ENCODE measurements at places on chromosomes 6 and 20.

DNA sequence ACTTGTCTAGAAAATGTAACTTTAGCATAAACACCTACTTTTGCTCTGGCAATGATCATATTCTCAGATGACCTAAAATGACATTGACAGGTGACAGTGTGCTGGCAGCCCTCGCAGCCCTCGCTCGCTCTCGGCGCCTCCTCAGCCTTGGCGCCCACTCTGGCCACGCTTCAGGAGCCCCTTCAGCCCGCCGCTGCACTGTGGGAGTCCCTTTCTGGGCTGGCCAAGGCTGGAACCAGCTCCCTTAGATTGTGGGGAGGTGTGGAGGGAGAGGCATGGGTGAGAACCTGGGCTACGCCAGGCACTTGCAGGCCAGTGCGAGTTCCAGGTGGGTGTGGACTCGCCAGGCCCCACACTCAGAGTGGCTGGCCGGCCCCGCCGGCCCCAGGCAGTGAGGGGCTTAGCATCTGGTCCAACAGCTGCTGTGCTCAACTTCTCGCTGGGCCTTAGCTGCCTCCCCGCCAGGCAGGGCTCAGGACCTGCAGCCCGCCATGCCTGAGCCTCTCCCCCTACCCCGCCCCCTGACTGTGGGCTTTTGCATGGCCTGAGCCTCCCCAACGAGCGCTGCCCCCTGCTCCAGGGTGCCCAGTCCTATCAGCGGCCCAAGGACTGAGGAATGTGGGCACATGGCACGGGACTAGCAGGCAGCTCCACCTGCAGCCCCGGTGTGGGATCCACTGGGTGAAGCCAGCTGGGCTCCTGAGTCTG is 17.2 kb downstream of the GSTA1 start:
- no peak for DNase-seq

DNA sequence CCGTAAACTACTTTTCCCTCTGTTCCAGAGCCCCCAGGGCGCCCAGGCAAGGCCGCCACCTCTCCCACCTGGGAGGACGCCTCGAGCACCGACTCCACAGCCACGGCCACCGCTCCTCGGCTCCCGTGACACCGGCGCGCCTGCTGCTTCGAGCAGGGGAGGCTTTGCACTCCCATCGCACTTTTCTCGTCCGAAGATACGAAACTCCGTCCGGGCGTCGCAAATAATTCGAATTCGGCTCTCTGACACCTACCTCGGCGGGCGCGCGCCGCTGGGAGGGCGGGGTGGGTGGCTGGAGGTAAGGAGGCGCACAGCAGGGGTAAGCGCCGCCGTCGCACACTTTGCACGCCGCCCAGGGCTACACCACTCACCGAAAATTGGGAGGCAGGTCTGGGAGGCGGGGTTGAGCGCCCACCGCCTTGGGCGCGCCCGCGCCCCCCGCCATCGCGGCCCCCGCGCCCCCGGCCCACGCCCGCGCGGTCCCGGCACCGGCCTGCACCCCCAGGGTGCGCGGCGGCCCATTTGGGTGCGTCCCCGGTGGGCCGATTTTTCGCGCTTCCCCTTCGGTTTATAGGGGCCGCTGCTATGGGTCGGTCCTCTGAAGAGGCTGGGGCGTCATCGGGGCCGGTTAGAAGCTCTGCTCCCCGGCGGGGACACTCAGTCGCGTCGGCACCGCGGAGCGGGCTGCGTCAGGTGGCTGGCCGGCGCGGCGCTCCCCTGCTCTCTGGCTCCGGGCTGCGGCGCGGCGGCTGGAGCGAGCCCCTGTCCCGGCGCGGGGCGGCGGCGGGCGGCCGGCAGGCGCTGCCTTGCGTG is 36.2 kb downstream of the GNAS start:
- no peak for DNase-seq

GRCh38 chr20:23362392-23363256 is 642 bp downstream of the GZF1 start:
- DNase-seq, result no peak

GRCh38 chr6:159321267-159321666 is 152.1 kb downstream of the FNDC1 start:
- DNase-seq, result no peak

DNA sequence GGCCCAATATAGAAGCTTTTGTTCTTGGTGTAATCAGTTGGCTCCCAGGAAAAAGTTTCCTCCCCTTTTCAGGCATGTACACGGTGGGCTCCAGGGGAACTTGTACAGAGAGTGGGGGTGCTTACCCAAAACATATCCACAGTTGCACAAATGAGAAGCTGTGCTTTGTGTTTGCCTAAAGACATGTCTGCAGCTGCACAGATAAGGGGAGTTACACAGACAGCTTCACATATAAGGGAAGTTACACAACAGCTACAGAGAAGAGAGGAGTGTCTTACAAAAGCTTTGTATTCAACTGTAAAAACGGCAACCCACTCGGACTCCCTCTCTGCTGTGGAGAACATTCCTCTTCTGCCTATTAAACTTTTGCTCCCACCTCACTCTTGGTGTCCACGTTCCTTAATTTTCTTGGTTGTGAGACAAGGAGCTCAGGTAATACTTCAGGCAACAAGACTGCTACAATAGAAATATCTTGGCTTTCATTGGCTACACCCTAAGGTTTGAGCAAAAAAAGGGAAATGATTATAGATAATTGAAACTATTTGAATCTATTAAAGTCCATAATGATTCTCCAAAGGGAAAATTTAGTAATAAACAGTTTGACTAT is 7.4 kb upstream of the PNRC1 start:
- no peak for DNase-seq

- DNase-seq, result no peak
These were observed 41.5 kb upstream of the ZNF337 start for GRCh38 chr20:25738198-25738597.

- DNase-seq, result no peak
These were observed 347.1 kb upstream of the MANEA start for GRCh38 chr6:95230071-95230740.

GRCh38 chr20:33209789-33210188 is 7.4 kb upstream of the BPIFA3 start:
- DNase-seq, result peak; percentile 89

- no peak for DNase-seq
These were observed 91.8 kb upstream of the NHSL1 start for GRCh38 chr6:138590796-138591709.

DNA sequence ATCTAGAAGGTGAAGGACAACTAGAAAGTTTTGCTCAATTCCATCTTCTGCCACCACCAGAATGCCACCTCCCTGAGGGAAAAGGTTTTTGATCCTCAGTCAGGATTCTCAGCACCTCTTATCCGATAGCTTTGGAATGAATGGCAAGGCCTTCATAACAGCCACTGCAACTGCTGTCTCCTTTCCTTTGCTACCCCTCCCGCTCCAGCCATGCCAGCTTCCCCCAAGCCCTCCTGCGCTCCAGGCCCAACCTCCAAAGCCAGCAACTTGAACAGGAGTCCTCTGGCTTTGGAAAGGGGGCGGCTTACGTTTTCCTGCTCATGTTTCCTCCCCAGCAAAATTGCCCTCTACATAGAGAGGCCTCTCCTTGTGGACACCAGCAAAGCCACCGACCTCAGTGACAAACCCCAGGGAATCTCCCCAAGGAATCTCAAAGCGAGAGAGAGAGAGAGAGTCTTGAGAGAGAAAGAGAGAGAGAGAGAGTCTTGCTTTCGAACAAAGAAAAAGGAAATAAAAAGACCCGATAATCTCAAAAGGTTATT is 420 bp upstream of the BTN2A1 start:
- no peak for DNase-seq

DNA sequence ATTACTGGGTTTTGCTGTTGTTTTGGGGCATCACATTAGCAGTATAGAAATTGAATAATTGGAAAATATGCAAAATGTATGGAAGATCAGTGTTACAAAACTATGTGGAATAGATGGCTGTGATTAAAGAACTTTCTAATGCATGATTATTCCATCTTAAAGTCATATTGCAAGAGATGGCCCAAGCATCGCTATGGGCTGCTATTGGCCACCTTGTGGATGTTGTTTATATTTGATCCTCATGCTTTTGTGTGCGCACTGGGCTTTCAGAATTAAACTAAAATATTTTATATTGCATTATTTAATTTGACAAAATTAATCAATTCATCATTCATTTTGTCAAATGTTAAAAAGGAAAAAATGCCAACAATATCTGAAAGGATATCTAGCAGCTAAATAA is 16.1 kb upstream of the HMGN3 start:
- no peak for DNase-seq

DNA sequence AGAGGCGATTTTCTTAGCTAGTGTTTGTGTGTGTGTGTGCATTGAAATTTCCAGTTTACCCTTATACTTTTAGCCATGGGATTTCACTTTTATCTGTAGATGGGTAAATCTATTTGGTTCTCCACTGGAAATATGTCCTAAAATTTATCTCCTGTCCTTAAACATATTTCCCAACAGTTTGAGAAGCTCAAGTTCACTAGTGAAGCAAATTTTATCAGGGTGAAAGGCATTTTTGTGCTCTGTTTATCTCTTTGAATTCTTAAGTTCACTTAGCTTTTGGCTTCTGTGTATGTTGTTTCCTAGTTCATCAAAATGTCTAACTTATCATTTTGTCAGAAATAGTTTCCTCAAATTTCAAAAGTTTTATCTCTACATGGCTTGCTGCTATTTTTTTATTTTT is 561.6 kb downstream of the PHF3 start:
- DNase-seq, result no peak

- DNase-seq, result no peak
These were observed 2.4 kb downstream of the LRRN4 start for GRCh38 chr20:6051505-6051904.

GRCh38 chr6:161088676-161089328 is 97.2 kb downstream of the MAP3K4 start:
- DNase-seq, result no peak

GRCh38 chr6:156876302-156876701 is 99.1 kb downstream of the ARID1B start:
- peak; percentile 81 for DNase-seq

GRCh38 chr6:23533311-23533710 is 592.7 kb upstream of the NRSN1 start:
- no peak for DNase-seq

- DNase-seq, result no peak
These were observed 128.0 kb downstream of the PHACTR1 start for GRCh38 chr6:12844284-12845223.

DNA sequence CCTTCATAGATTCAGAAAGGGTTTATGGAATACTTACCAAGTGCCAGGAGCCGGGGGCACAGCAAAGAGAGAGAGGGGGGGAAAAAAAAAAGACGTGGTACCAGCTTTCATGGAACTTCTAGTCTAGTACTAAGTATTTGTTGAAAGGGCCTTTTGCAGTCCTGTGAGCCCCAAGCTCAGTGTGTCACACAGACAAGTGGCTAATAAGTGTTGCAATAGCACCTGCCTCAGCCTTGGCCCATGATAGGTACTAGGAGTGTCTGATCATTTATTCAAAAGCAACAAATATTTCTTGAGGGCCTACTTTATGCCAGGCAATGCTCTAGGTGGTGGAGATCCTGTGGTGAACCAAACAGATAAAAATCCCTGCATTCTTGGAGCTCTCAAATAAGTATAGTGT is 7.9 kb downstream of the MYLK2 start:
- DNase-seq, result no peak

Data from H1 (cell line).